ENCODE measurements at places on chromosomes 12 and 14.

DNA sequence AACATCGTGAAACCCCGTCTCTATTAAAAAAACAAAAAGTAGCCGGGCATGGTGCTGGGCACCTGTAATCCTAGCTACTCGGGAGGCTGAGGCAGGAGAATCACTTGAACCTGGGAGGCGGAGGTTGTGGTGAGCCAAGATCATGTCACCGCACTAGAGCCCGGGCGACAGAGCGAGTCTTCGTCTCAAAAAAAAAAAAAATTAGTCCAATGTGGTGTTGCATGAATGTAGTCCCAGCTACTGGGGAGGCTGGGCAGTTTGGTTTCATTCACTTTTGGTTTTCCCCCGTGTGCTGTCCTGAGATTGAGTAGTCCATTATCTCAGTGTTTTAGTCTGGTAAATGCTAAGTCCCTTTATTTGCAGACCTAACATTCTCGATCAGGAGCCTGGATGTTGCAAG lies 19.5 kb downstream of the RPS29 start:
- no peak for DNase-seq

DNA sequence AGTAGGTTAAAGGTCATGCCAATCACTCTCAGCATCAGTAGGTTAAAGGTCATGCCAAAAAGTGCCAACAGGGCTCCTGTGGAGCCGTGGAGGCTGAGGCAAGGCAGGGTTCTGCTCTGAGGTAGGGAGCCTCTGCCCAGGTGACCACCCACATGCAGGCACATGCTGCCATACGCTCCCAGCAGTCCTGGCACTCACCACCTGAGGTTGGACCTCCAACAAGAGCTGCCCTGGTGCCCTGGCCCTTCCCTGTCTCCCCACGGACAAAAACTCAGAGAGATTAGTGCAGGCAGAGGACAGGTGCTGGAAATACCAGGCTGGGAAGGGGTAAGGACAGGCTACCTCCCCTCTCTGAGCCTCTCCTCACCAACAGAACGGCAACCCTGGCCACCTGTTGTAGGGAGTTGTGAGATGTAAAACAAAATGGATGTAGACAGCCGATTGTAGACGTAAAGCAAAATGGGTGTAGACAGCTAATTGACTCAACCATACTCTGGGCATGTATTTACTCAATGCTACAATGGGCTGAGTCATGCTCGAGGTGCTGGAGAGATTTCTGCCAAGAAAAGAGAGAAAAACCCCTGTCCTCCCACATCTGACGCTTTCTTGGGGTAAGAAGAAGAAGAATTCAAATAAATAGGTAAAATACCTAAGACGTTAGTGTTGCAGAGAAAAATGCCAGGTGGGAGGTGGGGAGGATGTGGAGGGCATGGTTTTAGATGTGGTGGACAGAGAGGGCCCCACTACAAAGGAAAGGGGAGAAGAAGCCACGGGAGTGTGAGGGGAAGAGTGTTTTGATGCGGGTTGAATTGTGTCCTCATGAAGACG lies 32.4 kb downstream of the LTBP2 start:
- no peak for DNase-seq

GRCh38 chr12:95337146-95337545 lies 119.5 kb downstream of the VEZT start:
- no peak for DNase-seq

- no peak for DNase-seq
These were observed 33.1 kb downstream of the FERMT2 start for GRCh38 chr14:52917735-52918134.

GRCh38 chr12:59147791-59148190 lies 227.5 kb upstream of the LRIG3 start:
- DNase-seq, result no peak

DNA sequence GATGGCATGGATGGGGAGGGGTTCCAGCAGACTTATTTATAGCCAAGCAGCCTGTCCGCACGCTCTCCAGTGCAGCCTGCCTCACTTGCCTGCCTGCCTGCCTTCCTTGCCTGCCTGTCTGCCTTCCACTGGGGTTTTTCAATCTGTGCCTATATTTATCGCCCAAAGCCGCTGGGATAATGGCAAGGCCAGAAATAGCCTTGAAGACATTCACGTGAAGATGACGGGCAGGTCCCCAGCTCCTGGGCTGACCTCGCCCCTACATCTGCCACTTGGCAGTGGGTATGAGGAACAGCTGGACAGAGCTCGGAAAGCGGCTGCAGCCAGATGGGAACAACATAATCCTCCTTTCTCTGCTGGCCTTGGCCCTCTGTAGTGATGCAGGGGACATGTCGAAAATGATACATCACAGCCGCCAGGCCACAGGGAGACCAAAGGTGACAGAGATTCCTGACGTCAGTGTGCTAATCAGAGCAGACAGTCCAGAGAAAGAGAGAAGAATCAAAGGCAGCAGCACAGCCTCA lies 53.3 kb downstream of the PITPNM2 start:
- DNase-seq, result no peak

DNA sequence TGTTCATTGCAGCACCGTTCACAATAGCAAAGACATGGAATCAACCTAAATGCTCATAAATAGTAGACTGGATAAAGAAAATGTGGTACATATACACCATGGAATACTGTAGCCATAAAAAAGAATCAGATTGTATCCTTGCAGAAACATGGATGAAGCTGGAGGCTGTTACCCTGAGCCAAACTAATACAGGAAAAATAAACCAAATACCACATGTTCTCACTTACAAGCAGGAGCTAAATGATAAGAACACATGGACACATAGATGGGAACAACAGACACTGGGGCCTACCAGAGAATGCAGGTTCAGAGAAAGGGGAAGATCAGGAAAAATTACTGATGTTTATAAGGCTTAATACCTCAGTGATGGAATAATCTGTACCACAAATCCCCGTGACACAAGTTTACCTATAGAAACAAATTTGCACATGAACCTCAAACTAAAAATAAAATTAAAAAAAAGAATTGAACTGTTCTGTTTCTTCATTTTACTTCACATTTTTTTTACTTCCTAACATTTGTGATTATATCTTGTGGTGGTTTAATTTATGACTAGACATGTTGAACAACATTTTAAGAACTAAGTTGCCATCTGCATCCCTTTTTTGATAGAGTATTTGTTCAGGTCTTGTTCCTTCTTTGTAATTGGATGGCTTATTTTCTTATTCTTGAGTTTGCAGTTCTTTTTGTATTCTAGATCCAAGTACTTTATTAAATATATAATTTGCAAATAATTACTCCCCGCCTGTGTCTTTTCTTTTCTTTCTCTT lies 835.2 kb downstream of the FSCB start:
- DNase-seq, result no peak

DNA sequence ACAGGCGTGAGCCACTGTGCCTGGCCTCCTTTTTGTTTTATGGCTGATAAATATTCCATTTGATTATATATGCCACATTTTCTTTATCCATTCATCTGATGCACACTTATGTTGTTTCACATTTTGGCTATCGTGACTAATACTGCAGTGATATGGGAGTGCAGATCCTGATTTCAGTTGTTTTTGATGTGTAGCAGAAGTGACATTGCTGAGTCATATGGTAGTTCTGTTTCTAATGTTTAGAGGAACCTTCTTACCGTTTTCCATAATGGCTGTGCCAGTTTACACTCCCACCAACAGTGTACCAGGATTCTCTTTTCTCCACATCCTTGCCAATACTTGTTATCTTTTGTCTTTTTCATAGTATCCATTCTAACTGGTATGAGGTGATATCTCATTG lies 235.9 kb downstream of the ERC1 start:
- no peak for DNase-seq

DNA sequence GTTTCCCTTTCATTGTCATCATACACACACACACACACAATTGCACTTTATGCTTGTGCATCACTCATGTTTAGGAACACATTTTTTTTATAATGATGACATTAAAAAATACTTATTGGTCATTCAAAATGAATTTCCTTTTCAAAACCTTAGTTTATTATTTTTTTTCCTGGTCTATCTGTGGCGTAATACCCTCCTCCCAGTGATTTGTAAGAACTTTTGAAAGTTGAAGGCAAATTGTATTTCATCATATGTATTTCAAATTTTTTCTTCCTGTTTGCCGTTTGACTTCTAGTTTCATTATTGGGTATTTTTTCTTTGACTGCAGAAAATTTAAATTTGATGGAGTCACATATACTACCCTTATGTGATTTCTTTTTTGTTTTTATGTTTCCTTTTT lies 2.5 kb upstream of the LRRK2 start:
- no peak for DNase-seq

DNA sequence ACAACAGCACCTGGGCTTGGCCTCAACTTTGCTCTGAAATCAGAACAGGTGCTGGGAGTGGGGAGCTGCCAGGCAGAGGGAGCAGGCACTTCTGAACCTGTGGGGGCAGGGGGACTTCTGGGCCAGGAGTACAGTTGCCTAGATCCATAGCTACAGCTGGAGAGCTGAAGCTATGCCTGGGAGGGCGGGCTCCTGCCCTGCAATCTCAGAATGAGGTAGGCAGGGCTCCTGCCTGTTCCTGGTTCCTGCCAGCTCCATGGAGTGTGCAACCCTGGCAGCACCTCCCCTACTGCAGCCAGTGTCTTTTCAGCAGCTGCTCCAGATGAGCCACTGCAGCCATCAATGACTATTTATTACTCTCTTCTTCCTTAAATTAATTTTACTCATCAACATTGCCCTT lies 62.1 kb upstream of the NAV3 start:
- DNase-seq, result no peak

DNA sequence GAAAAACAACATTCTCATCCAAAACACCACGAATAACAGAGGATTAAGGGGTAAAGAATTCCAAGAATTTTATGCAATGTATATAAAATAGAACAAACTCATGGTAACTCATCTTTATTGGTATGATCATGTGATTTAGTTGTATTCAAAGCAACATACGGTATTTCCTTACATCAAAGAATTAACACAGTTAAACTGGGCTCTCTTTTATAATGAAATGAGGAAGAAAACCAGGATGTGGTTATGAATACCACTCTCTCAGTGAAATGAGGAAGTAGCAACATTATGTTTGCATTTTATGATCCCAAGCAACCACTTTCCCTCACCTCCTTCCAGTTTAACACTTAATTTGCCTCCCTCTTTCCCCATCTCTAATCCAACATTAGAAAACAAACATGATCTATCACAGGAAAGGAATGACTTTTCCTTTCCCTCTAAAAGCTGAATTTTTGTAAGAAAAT lies 22.9 kb downstream of the SPTLC2 start:
- no peak for DNase-seq

- DNase-seq, result no peak
These were observed 109.3 kb downstream of the C12orf42 start for GRCh38 chr12:103386451-103386850.

DNA sequence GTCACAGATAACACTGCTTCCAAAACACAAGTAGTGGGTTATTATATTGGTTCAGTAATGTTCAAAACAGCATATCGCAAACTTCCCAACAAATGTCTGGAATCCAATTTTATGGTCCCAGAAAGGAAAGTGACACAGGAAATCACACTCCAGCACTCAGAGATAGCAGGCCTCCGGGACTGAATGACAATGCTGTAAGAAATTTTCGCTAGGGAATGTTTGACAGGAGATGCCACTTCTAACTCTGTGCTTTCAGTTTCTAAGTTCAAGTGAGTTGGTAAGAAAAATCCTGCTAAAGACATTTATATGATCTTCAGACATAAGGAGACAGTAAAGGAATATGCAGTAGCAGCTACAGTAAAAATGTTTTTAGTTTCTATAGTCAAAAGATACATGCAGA lies 93.2 kb downstream of the SLC2A13 start:
- no peak for DNase-seq

- no peak for DNase-seq
These were observed 65.0 kb downstream of the RFLNA start for GRCh38 chr12:124359671-124360581.

GRCh38 chr12:107242189-107242588 lies 148.8 kb upstream of the CRY1 start:
- DNase-seq, result no peak

DNA sequence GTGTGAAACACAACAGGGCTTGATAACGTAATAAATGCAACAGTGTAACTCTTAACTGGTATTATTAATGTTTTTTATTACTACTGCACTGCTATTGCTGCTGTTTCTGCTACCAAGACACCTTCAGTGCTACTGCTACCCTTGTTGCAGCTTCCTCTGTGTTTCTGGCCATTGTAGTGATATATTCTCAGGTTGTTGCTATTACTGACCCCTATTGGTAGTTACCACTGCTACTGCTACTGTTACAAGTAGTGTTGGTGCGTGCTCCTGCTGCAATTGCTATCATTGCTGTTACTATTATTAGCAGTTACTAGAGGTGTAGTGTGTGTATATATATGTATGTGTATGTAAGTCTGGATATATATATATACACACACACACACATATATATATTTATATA lies 87.2 kb upstream of the PTPRB start:
- DNase-seq, result no peak

GRCh38 chr12:25752710-25753309 lies 199.7 kb upstream of the LMNTD1 start:
- DNase-seq, result no peak

DNA sequence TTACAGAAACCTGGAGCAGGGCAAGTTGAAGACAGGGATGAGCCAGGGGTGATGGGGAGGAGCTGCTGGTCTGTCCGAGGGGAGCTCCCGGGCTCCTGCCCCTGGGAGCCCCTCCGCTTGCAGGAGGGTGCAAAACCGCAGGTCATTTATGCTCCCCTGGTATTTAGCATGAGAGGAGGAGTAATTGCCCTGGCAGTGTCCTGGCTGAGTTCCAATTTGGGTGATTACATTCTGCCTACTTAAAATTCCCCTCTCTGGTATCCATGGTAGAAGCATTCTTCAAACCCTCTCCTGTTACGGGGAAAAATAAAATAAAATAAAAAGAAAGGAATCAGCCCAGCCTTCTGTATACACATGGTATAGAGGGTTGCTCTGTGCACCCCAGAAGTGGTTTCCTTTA lies 61.7 kb upstream of the VRK1 start:
- no peak for DNase-seq

GRCh38 chr12:4432878-4433744 lies 12.5 kb downstream of the FGF6 start:
- no peak for DNase-seq

DNA sequence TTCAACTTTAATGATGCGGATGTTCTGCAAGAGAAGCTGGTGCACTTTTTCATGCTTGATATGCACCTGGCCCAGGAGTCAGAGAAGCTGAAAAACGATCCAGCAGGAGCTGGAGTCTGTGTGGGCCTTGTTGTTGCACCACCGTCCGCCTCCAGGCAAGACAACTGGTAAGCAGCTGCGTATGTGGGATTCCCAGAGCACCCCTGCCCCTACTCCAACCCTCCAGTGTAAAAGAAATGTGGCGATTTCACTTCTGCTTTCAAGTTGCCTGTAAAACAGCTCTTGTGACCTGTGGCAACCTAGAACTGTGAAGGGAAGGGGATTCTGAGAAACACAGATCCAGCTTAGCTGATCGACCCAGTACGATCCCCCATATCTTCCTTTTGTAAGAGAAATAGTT lies 154.1 kb upstream of the PELI2 start:
- no peak for DNase-seq

DNA sequence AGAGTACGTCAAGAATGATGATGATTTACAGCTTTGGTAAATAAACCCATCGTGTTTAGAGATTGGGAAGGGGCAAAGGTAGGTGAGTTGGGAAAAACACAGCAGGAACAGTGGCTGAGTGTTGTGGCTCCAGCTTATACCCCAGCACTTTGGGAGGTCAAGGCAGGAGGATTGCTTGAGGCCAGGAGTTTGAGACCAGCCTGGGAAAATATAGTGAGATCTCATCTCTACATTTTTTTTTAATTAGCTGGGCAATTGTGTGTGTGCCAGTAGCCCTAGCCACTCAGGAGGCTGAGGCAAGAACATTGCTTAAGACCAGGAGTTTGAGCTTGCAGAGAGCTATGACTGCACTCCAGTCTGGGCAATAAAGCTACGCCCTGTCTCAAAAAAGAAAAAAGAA lies 77.1 kb downstream of the RASSF9 start:
- no peak for DNase-seq
